ENCODE measurements at places on chromosomes 6 and 20.

GRCh38 chr6:168278904-168279303 is 40.7 kb downstream of the DACT2 start:
- no peak for DNase-seq

DNA sequence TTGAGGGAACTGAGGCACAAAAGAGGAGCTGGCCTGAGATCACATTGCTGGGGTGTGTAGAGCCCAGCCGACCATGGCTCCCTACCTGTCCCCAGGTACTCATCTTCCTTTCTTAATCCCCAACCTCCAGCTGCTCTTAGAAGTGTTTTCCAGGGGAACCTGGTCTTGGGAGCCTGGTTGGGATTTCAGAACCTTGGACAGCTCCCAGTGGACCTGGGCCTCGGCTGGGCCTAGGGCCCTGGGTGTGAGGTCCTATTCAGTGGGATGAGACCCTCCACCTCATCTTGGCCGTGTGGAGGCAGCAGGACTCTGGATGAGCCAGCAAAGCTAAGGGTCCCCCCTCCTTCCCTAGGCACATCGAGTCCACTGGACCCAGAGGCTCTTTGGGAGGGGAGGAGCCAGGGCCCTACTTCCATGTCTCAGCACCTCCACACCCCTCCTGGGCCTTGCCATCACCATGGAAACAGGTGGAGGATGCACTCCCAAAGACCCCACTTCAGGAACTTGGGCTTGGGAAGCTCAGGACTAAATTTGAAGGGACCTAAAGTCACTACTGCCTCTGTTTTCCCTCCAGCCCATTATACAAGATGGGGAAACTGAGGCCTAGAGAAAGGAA is 38.5 kb downstream of the DLGAP4 start:
- DNase-seq = no peak

GRCh38 chr6:136736281-136736960 is 55.9 kb downstream of the MAP3K5 start:
- DNase-seq = no peak

DNA sequence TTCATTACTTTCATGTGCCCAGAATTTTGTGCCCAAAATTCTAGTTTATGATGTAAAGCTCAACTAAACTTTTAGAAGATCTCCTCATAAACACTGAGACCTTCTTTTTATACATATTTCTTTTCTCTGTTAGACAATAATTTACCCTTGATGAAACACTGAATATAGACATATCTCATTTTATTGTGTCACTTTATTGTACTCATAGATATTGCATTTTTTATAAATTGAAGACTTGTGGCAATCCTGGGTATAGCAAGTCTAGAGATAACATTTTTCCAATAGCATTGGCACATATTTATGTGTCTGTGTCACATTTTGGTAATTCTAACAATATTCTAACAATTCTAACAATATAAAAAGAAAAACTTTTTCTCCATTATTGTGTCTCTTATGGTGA is 74.9 kb upstream of the POU3F2 start:
- DNase-seq = no peak

GRCh38 chr6:47983491-47983890 is 127.5 kb downstream of the PTCHD4 start:
- DNase-seq = no peak

DNA sequence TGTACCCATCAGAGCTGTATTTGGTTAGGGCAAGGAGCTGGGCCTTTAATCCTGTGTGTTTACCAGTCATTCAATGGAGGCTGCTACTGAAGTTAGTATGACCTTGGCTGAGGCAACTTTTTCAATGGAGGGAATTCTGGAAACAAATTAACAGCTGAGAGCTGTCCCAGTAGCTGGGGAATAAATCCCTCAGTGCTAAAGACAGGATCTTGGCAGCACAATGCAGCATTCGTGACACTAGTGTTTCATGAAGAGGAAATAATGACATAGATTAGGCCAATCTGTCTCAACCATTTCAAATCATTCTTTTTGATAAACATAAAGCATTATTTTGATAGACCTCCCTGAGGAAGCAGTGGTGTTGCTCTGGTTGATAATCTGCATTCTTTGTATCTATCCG is 42.9 kb downstream of the GRM1 start:
- no peak for DNase-seq

- no peak for DNase-seq
Observed at GRCh38 chr6:6790891-6791290, 202.4 kb downstream of the LY86 start.

GRCh38 chr20:36461600-36462439 is 79.5 kb upstream of the MYL9 start:
- DNase-seq = no peak

DNA sequence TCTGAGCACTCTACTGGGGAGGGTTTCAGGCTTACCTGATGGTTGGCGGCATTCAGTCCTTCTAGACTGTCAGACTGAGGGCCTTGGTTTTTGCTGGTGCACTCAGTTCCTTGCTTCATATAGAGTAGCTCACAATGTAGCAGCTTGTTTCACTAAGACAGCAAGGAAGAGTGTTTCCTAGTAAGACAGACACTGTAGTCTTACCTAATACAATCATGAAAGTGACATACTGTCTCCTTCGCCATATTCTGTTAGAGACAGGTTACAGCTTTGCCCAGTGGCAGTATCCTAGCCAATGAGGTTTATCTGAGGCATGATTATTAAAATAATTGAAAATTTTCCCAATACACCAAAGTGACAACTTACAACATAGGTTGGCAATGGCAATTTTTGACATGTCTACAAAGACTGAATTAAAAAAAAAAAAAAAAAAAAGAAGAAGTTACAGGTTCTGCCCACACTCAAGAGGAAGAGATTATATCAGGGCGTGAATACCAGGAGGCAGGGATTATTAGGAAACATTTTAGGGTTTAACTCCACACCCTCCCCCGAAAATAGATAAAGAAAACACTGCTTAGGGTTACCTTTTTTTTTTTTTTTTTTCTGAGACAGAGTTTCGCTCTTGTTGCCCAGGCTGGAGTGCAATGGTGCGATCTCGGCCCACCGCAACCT is 66.8 kb downstream of the SCAND1 start:
- DNase-seq = no peak

- DNase-seq = no peak
Observed at GRCh38 chr20:45994761-45995493, 13.8 kb upstream of the MMP9 start.

Data from activated CD4-positive, alpha-beta T cell treated with anti-CD3 and anti-CD28 coated beads for 1 hour (primary cell).